T-cell (primary cell): ENCODE measurements at places on chromosomes 6 and 20. TPM values are rescaled to one million over a fixed set of nuclear protein-coding genes. Genes with fewer than 3 reads are reported as not detected.

The SLC26A8 gene
- total RNA-seq: not detected

The INSM1 gene
- total RNA-seq: not detected

The TFAP2D gene
- total RNA-seq: not detected

The FABP7 gene
- total RNA-seq: not detected

The ADTRP gene
- 38.4 TPM for total RNA-seq

The PROKR2 gene
- not detected for total RNA-seq

The HAO1 gene
- total RNA-seq: not detected

The OR5V1 gene
- total RNA-seq: not detected

The HSPA12B gene
- not detected for total RNA-seq

The TBX18 gene
- total RNA-seq: not detected

The STMN3 gene
- 92.9 TPM for total RNA-seq

The RALGAPA2 gene
- 31.7 TPM for total RNA-seq

The ZNF217 gene
- 78.4 TPM for total RNA-seq

The PAX1 gene
- not detected for total RNA-seq

The LY86 gene
- total RNA-seq: 2.5 TPM

The BPI gene
- not detected for total RNA-seq

The EIF2S2 gene
- total RNA-seq: 20.6 TPM

The SRMS gene
- not detected for total RNA-seq

The PPP1R14C gene
- not detected for total RNA-seq

The TFAP2A gene
- not detected for total RNA-seq

The SNAI1 gene
- total RNA-seq: 0.95 TPM

The SEMG1 gene
- total RNA-seq: not detected

The MROH8 gene
- 0.70 TPM for total RNA-seq

The NT5E gene
- total RNA-seq: 8.7 TPM

The CCN2 gene
- 1.3 TPM for total RNA-seq

The ECT2L gene
- total RNA-seq: not detected

The KIFC1 gene
- total RNA-seq: 2.0 TPM

The DUSP15 gene
- not detected for total RNA-seq

The ADAM33 gene
- total RNA-seq: not detected

The KCNQ2 gene
- 0.19 TPM for total RNA-seq

The PLCB4 gene
- total RNA-seq: not detected

The ALDH8A1 gene
- total RNA-seq: 1.8 TPM

The SYTL3 gene
- 45.6 TPM for total RNA-seq

The BNIP5 gene
- not detected for total RNA-seq

The OXT gene
- 0.92 TPM for total RNA-seq

The EPPIN gene
- not detected for total RNA-seq

The SPEF1 gene
- total RNA-seq: 0.16 TPM

The LIN28B gene
- 0.20 TPM for total RNA-seq

The CDH4 gene
- total RNA-seq: 0.64 TPM

The TREML2 gene
- total RNA-seq: 3.7 TPM

The FOXQ1 gene
- total RNA-seq: not detected

The LTA gene
- total RNA-seq: 16.8 TPM
